ENCODE measurements at places on chromosomes 11 and 22.
A peak's percentile ranks its signal among the peaks of the same experiment; 100 is the strongest.

DNA sequence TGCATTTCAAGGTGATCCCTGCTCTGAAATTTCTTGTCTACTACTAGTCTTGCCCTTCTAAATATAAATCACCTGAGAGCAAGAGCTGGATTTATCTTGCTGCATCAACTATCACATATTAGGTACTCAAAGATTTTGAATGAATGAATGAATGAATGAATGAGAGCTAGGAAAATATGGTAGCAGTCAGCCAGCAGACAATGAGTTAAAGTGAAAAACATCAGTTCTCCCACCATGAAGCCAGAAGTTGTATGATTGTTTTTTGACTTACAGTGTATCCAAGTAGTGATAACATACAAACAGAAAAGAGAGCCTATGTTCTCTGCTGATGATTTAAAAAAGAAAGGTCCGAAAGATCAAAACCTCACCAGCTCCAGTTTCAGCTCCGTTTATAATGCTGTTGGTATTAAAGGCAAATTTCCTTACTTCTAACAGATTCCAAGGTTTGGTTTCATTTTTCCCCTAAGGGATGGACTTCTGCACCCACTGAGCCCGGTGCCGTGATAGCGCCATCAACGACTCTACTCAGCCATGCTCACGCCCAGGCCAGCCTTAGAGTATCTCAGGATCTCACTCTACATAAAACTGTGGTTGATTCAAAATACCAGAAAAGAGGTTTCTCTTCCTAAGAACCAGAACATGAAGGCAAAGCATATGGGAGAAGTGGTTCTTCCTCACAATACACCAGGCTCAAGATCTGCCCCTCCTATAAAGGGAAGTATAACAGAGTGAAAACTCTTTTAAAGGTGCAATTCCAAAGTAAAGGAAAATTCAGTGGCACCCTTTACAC is 92.0 kb downstream of the SGSM3 start:
- no peak for DNase-seq

DNA sequence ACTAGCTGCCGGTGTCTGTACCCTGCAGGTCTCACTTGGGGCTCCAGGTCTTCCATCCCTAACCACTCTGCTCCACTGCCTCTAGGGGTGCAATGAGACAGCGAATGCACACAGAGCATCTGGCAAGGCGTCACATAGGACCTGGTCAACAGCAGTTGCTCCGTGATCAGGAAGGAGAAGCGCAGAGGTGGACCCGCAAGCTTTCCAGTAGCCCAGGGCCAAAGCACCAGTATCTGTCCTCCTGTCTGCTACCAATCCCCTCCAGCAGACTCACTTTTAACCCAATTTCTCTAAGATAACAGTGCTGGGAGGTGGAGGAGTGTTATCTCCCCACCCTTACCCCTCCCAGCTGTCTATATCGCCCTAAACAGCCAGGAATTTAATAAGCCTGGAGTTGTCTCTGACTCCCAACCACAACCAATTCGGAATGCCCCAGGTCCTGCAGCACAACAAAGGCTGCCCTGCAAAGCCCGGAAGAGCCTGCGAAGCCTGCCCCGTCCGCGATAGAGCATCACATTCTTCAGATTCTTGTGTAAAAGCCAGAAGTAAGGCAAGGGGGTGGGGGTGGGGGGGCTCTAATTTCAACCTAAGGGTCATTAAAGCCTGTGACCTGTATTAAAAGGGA is 19.3 kb downstream of the MYH9 start:
- peak; percentile 90 for DNase-seq

DNA sequence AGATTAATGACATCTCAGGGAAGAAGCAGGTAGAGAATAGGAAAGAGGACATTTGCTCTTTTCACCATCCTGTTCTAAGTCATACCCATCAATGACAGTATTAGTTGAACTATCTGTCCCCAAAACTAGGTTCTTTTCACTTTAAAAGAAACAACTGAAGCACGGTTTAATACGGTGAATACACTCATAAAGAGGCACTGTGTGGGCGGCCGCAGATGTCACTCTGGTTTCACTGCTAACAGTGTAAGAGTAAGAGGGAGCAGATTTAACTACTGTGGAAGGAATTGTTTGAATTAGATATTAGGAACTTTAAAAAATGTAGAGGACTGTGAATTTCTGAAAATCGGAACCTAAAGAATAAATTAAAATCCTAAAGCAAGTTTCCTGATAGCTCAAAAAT is 49.5 kb downstream of the VSIG10L2 start:
- DNase-seq, result peak; percentile 19

DNA sequence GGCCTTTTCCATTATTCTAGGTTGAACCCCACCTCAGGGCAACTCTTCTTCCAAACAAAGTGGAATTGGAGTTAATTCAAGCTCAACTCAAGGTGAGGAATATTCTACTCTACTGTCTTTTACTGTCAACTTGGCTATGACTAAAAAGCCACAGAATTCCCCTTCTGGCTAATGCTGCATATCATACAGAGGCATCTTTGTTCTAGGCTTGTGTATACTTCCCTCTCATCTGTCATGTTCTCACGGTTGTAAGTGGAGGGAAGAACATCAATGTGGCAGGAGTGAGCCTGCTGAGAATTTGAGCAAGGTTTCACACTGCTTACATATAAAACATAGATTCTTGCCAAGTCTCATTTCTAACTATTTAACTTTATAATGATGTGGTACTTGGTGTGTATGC is 921.4 kb upstream of the CNTN5 start:
- DNase-seq, result no peak

DNA sequence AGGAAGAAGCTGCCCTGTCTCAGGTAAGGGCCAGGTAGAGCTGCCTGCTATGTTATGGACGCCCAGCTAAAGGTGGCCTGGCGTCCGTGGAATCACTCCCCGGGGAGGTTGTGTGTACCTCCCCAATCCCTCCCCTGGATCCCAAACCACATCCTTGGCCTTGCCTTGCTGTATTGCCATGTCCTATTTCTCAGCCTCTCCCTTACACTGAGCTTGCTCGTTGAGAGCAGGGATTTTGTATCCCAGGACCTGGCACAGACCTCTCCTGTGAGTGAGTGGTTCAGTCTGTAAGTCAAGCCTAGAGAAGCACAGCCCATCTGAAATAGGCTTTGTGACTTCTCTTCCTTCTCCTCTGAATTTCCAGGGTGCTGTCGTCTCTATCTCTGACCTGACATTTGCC is 53.9 kb downstream of the TRAF6 start:
- no peak for DNase-seq

- DNase-seq, result no peak
These were observed 117.9 kb downstream of the MED15 start for GRCh38 chr22:20625270-20625669.

GRCh38 chr11:23957314-23957713 is 539.5 kb upstream of the LUZP2 start:
- no peak for DNase-seq

DNA sequence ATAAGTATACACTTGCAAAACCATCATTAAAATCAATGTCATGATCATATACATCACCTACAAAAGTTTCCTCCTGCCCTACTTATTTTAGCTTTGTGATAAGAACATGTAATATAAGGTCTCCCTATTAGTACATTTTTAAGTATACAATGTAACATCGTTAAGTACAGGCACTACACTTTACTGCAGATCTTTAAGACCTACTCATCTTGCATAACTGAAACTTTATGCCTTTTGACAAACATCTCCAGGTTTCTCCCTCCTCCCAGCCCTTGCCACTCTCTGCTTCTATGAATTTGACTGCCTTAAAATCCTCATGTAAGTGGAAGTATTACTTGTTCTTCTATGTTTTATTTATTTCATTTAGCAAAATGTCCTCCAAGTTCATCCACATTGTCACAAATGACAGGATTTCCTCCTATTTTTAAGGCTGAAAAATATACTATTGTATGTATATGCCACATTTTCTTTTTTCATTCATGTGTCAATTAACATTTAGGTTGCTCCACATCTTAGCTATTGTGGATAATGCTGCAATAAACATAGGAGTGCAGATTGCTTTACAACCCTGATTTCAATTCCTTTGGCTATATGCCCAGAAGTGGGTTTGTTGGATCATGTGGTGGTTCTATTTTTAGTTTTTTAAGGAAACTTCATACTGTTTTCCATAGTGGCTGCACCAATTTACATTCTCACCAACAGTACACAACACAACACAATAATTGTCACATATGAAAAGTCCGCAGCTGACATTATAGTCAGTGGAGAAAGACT is 471.1 kb upstream of the ANO3 start:
- peak; percentile 32 for DNase-seq

DNA sequence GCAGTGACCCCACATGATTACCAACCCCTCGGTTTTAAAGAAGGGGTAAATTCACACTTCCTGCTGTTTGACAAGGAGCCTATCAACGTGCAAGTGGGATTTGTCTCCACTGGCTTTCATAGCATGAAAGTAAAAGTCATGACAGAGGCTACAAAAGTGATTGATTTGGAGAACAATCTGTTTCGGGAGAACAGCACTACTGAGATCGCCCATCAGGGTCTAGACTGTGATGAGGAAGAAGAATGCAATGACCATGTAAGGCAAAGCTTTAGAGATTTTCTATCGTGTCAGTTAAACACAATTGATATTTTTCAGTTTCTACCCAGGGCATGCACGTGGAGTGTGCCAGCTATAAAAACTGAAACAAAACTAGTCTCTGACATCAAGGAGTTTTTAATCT is 41.7 kb downstream of the HORMAD2 start:
- DNase-seq, result no peak

Measured in astrocyte of the hippocampus (primary cell).